ENCODE measurements at places on chromosomes 5 and 9. TPM values are rescaled to one million over a fixed set of nuclear protein-coding genes. Genes with fewer than 3 reads are reported as not detected.

- no peak for DNase-seq
These were observed 53.2 kb upstream of the FBXW11 start for GRCh38 chr5:172059661-172060100.

- DNase-seq: no peak
These were observed 51.7 kb downstream of the LPAR1 start for GRCh38 chr9:110986529-110986928.

DNA sequence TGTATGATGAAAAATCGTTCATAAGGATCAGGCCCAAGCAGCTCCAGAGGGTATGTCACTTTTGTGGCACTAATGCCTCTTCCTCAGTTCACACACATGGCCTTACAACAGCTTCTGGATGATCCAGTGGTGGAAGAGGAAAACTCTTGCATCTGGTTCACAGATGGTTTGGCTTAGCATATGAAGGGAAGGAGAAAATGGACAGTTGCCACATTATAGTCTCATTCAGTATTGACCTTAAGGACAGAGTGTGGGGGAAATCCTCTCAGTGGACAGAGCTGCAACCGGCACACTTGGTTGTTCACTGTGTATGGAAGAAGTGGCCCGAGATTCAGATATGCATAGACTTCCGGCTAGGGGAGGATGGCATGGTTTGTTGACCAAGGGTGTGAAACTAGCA is 22.8 kb downstream of the C9orf57 start:
- DNase-seq: no peak

DNA sequence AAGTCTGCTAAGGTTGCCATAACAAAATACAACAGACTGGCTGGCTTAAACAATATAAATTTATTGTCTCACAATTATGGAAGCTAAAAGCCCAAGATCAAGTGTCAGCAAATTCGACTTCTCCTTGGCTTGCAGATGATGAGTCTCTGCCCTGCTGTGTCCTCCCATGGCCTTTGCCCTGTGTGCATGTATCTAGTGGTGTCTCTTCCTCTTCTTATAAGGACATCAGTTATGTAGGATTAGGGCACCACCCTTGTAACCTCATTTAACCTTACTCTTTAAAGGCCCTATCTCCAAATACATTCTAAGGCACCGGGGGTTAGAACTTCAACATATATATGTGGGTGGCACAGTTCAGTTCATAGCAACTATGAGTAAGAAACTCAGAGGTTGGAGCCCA is 157.9 kb upstream of the RASA1 start:
- DNase-seq: no peak

Gene TNFSF15
- 0.80 TPM for total RNA-seq

Gene CXCL14
- 61.6 TPM for total RNA-seq
